ENCODE measurements at places on chromosomes 6 and 20.

- DNase-seq = no peak
These were observed 35.6 kb upstream of the ZBP1 start for GRCh38 chr20:57655809-57656155.

DNA sequence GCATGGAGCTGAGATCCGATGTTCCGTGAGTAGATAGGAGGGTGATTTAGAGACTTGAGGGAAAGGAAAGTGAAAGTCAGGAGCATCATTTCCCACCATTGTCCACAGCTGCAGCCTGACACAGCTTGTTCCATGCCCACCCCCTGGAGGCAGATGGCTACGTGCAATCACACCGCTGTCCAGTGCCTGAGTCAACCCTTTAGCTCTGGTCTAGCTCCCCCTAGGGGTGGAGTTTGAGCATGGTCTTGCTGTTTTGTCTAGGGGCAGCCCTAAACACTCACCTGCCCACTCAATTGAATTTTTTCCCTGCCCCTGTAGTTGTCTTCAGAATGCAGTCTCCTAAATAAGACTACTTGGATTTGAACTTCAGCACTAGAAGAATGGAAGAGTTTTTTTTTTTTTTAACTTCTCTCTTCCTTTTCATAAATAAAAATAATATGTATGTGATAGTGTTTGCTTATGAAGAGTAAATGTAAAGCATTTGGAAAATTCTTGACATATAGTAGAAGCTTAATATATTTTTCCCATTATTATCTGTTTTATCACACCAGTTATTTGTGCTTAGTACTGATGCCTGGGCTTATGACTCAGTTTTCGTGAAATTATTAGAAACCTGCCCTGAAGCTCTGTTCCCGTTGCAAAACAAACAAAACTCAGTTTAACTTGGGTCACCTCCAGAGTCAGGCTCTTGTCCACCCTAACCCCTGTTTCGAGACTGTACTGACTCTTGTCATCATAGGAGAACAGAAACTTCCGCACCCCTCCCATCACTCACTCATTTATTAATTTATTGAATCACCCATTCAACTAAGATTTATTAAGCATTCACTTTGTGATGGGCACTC, 814.8 kb downstream of the MAFB start:
- DNase-seq = no peak

- no peak for DNase-seq
These were observed 73.7 kb downstream of the ZFAND3 start for GRCh38 chr6:37893257-37893656.

GRCh38 chr20:3710011-3710466, 2.4 kb downstream of the SIGLEC1 start:
- DNase-seq = no peak

DNA sequence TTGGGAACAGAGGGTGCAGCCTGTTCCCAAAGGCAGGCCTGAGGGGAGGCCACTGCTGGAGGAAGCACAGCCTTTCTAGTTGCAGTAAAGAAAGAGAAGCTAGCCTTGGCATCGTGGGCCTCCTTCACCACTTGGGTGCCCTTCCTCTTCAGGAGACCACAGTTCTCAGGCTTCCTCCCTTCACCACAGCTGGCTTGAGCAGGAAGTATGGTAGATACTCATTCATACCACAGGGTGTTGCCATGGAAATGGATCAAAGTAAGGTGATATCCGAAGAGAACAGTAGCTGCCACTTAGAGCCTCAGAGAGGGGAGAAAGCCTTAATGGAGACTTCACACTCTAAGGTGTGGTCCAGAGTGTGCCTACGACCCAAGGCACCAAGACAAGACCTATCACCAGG, 120.4 kb upstream of the RIPOR2 start:
- no peak for DNase-seq

DNA sequence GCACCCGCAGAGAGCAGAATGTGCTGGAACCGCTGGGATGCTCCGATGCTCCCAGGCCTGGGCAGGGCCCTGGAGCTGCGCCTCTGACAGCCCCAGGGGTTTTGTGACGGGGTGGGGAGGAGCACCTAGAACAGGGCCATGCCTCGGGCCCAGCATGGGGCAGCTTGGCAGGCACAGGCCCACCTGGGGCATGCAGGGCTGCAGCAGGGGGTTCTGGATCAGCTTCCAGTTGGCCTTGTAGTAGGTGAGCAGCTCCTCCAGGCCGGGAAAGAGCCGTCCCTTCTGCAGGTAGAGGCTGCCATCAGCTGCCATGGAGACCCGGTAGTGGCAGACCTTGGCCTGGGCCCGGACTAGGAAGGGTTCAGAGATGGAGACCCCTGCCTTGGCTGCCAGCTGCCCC, 4.4 kb downstream of the SRMS start:
- no peak for DNase-seq

GRCh38 chr6:169953686-169954085, 202.3 kb downstream of the ERMARD start:
- no peak for DNase-seq

Data from stimulated activated CD4-positive, alpha-beta T cell treated with anti-CD3 and anti-CD28 coated beads, TNF-alpha, amount 100 ng/mL, for 1 hour (primary cell).